ENCODE measurements at places on chromosomes 12 and 14.

DNA sequence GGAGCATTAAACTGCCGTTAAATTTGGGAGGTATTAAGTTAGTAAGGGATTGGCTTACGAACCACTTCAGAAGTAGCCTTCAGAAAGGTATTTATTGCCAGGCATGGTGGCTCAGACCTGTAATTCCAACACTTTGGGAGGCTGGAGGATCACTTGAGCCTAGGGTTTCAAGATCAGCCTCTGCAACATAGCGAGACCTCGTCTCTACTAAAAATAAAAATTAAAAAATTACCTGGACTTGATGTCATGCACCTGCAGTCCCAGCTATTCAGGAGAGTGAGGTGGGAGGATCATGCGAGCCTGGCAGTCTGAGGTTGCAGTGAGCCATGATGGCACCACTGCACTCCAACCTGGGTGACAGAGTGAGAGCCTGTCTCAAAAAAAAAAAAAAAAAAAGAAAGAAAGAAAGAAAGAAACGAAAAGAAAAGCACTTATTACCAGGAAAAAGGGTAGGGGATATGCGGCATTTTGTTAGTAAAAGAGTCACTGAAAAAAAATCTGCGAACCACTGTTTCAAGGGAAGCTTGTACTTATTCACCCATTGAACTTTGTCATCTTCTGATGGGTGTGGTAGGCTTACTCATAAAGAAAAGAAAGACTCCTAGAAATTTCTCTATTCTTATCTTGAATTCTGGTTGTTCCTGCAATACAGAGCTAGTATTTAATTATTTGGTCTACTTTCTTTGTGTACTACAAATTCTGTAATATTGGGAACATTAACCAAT lies 33.6 kb upstream of the PLEKHA5 start:
- peak; percentile 32 for DNase-seq

- peak; percentile 64 for DNase-seq
Measured at GRCh38 chr12:50642035-50642451, 121.9 kb upstream of the ATF1 start.

DNA sequence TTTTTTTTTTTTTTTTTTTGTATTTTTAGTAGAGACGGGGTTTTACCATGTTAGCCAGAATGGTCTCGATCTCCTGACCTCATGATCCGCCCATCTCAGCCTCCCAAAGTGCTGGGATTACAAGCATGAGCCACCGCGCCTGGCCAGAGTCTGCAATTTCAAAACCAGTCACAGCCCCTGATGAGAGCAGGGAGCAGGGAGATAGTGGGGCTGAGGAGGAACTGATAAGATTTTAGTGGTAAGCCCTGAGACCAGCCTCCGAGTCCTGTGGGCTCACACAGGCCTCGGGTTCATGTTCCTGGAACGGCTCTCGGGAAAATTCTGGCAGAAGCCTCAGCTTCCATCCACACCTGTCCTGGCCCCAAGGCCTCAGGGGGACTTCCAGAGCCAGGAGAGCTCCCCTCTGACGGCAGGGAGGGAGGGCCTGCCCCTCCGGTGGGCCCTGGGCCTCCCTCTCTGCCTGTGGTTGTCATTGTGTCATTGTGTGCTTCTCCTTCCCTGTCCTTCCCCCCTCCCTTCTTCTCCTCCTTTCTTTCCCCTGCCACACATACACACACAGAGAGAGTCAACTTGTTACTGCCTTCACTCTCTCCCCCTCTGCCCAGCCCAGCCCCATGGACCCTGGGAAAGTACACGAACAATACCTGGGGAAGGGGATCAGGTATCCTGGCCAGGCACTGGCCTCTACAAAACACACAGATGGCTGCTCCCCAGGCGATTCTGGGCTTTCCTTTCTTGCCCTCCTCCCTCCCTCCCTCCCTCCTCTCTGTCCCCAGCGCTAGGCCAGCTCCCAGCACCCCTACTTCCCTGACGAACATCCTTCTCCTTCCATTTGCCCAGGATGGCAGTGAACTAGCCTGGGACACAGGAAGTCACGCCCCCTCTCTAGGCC lies 294.1 kb downstream of the DPF3 start:
- no peak for DNase-seq

- DNase-seq = peak; percentile 25
Measured at GRCh38 chr14:34693228-34693939, 21.0 kb downstream of the CFL2 start.

DNA sequence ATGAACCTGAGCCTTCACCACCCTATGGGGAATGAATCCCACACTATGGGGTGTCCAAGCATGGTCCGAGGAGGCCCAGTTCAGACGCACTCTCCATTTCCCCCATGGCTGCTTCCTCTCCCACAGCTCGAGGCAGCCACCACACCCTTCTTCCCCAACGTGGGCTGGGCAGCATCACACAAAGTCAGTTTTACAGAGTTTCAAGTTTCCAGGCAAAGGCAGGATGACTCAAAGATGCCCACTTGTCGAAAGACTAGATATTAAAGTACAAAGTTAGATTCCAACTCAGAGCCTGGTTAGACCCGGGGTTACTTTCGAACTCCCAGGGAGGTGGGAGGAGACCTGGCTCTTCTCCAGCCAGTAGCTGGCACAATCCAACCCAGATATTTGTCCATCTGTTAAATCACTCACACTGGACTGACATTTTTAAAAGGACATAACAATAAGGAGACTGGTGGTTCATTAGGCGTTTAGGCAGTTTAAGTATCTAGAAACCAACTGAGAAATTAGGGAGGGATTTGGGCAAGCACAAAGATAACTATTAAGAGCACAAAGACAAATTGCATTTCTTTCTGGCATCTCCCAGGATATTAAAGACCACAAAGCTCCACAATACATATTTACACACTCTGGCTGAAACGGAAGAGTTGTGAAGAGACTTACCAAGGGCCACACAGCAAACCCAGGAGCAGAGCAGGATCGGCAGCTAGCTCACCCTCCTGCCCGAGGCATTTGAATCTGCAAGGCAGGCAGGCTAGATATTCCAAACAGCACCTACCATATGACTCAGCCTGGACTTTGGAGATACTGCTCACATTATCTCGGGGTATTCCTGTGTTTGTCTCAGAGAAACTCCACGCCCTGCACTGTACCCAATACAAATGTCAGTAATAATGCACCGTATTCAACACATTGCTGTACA lies 34.8 kb downstream of the TMCC3 start:
- DNase-seq = peak; percentile 78

DNA sequence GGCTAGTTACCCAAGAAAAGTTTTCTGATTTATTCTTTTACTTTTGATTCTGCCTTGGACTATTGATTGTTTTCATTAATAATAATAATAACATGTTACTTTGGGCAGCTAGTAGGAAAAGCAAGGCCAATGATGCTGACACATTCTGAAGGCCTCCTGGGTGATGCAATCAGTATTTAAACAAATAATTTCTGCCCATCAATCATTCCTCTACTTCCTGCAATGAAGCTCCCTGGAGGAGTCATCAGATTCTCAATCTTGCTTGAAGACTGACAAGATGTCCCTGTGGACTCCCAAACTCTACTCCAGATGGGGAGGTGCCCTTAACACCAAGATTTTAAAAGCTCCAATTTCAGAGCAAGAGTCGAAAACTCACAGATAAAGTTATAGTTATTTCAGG lies at the start of gene SPX:
TSS of gene SPX (plus strand) at position 244 of the 400 bp plus-strand sequence. CDS start 177 bp downstream, outside the sequence.
- peak; percentile 24 for DNase-seq

DNA sequence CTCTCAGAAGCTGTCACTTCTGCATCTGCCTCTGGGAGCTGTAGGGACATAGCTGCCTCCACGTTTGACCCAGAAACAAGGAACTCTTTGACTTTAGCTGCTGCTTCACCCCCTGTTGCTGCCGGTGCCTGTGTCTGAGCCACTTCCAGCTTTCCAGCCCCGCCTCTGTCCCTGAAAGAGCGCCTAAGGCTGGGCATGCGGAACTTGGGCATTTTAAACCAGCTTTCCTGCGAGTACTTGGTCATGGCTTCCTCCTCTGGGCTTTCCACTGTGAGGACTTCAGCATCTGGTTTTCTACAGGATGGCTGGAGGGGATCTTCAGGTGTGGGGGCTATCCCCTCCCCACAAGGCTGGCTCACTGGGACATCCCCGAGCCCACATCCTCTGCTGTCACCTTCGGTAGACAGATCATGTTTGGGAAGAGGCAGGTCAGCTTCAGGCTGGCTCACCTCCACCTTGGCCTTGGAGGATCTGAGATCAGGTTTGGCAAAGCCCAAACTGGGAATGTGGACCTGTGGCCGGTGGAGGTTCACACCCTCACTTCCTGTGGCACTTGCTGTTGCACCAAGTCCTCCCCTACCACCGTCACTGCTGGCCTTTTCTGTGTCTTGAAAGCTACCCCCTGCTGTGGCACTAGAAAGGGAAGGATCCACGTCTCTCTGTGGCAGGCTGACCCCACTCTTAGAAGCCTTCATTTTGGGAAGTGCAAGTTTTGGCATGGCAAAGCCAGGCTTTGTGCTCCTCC lies 15.2 kb downstream of the PLD4 start:
- no peak for DNase-seq

- no peak for DNase-seq
Measured at GRCh38 chr12:22578328-22578727, 34.0 kb upstream of the C2CD5 start.

DNA sequence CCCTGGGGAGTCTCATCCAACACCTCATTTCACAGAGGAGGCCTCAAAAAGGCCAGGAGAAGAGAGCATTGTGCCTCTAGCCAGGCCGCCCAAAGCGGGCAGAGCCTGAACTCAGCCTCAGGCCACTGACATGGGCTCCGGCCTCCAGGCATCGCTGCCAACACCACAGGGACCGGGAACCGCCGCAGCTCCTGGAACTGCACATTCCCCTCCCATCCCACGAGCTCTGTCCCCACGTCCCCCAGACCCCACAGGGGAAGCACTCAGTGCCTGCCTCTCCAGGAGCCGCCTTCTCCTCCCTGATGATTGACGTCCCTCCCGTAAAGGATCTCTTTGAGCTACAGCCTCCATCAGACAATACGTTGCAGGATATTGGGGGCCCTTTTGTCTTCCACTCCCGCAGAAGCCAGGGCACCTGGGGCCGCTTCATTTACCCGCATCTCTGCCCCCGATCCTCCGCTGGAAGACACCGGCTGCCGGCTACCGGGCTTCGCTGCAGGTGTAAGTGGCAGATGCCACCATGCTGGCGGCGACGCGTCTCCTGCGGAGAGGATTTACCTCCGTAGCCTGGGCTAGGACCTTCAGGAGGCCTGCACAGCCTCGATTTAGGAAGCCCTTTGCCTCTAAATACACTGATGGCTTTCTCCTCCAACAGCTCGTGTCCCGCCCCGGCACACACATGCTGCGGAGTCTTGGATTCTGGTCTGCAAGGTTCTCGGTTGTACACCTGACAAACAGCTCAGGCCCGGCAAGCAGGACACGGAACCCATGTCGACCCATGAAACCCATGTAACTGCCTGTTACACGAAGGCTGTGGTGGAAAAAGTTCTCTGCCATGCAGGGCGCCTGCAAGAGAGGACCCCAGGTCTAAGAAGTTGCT lies 104.8 kb downstream of the RIMBP2 start:
- no peak for DNase-seq

DNA sequence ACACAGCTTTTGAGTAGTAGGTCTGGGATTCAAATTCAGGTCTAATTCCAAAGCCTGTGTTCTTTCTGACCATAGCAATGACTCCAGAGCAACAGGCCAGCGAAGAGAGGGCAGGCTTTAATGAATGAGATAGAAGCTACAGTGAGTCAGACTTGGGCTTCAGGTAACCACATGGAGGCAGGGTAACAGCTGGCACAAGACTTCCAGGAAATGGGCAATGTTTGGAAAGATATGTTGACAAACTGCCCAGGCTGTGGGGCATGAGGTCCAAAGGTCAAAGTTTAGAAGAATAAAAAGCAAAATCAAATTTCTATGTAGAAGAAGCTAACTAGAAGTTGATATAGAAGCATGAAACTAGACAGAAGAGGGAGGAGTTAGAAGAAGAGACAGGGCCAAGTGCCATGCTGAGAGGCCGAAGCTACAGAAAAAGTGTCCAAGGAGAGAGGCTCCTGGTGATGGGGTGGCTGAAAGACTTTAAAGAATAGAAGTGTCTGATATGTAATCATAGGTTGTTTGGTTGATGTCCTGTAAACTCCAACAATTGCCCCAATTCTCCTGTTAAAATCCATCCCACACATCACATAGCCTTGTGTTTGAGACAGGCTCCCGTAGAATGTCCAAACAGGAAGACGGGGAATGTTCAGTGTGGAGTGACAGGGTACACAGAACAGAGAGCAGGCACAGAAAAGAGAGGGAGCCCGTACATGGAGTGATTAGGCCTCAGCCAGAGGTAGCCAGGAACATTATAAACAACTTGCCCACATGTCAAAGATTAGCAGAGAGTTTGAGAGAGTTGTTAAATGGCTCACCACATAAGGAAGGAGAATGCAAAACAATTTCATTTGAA lies 384.7 kb downstream of the CCDC91 start:
- peak; percentile 18 for DNase-seq

DNA sequence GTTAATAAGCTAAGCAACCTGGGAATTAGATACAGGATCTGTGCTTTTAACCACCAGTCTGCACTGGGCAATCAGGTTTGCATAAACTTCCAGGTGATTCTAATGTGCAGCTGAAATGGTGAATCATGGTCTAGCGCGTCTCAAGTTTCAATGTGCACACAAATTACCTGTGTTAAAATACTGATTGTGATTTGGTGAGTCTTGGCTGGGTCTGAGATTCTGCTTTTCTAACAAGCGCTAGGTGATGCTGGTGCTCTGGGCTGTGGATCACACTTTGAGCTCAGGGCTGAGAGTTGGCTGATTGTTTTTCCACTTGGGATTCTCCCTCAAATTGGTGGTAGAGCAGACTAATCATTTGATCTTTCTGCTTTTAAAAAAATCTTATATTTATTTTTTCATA lies 124.8 kb downstream of the C12orf75 start:
- no peak for DNase-seq

DNA sequence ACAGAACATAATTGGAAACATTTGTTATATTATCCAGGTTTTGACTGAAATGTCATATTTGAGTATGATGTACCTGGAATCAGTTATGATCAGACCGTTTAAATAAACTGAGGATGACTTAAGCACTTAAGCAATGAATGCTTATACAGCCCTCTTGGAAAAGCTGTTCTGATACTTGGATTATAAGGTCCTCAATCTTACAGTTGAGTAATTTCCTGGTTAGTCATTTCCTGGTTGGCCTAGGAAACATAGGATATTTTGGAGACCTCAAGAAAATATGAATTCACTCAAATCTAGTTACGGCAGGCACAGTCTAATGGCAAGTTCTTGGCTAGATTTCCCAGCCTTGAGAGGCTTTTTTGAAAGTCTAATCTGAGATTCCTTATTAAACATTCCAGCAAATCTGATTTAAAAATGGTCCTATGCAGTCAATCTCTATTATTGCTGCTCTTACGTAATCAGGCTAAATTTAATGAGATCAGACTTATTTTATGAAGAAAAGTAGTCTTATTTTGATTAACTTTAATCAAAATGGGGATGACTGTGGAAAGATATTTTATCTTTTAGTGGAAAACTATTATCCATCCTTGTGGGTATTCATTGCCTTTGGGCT lies 447.2 kb downstream of the SNAPC1 start:
- DNase-seq = peak; percentile 65
